Aorta (tissue), 5 donors: ENCODE measurements at places on chromosomes 5 and 9. TPM values are rescaled to one million over a fixed set of nuclear protein-coding genes. Genes with fewer than 3 reads are reported as not detected.
A peak's percentile ranks its signal among the peaks of the same experiment; 100 is the strongest.

The SPINK5 gene
- 1.1 TPM for total RNA-seq

The CDH6 gene
- total RNA-seq = 5.2 TPM

GRCh38 chr9:89675058-89675742 is 70.4 kb downstream of the GADD45G start:
- no peaks in the 10 kb centered on the region for H3K4me1 ChIP-seq
- no peaks in the 10 kb centered on the region for H3K27me3 ChIP-seq
- no peak overlapping the region for H3K4me3 ChIP-seq

The BTNL8 gene
- total RNA-seq = 0.30 TPM

GRCh38 chr5:125272357-125272756 is 525.9 kb upstream of the ZNF608 start:
- peaks cover 1% of the 10 kb centered on the region for H3K27me3 ChIP-seq
- H3K27ac ChIP-seq = no peak overlapping the region
- H3K4me3 ChIP-seq = no peak overlapping the region
- H3K36me3 ChIP-seq = no peaks in the 10 kb centered on the region
- peaks cover 5% of the 10 kb centered on the region for H3K4me1 ChIP-seq
- DNase-seq = no peak

- DNase-seq = no peak
- no peak overlapping the region for H3K27ac ChIP-seq
- H3K27me3 ChIP-seq = no peaks in the 10 kb centered on the region
- H3K36me3 ChIP-seq = no peaks in the 10 kb centered on the region
Observed at GRCh38 chr5:59473611-59474010, 419.9 kb downstream of the PDE4D start.

DNA sequence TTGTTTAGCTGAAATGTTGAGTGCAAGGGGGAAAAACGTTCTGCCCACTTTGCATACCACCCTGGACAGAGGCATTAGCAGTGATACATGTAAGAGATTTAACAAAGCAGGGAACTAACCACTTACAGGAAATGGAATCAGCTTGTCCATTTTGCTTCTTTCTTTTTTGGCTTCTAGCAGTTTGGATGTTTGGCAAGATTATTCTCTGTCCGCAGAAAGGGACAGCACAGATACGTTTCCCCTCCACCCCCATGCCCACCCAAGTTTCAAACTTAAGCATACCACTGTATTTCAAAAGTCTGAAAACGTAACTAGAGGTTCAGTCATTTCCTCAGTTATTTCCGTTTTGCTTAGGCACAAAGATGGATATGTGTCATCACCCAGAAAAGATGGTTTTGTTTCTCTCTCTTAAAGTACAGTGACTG is 118.4 kb downstream of the GDNF start:
- H3K36me3 ChIP-seq = peaks cover 4% of the 10 kb centered on the region
- H3K4me1 ChIP-seq = no peaks in the 10 kb centered on the region
- no peak overlapping the region for H3K4me3 ChIP-seq
- DNase-seq = no peak
- no peaks in the 10 kb centered on the region for H3K27me3 ChIP-seq

GRCh38 chr5:17160756-17161040 is 56.7 kb upstream of the BASP1 start:
- DNase-seq = no peak
- no peaks in the 10 kb centered on the region for H3K4me1 ChIP-seq
- no peak overlapping the region for H3K27ac ChIP-seq
- no peak overlapping the region for H3K4me3 ChIP-seq
- H3K36me3 ChIP-seq = no peaks in the 10 kb centered on the region

DNA sequence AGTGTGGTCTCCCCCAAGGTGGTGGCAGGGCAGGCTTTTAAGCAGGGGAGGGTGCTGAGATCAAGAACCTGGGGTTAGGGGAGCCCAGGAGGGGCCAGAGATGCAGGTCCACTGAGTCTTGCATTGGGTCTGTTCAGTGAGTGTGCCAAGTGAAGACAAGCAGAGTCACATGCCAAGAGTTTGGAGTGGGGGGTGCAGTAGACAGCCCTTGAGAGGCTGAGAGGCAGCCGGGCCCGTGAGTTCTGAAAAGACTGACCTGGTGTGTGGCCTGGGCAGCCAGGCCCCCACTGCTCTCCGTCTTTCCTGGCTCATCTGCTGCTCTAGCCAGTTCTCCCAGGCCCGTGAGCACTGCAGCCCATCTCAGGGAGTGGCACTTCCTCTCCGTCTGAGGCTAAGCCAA is 120.0 kb downstream of the DAB2IP start:
- peaks cover 11% of the 10 kb centered on the region for H3K36me3 ChIP-seq
- H3K4me3 ChIP-seq = no peak overlapping the region
- no peaks in the 10 kb centered on the region for H3K27me3 ChIP-seq
- DNase-seq = peak; percentile 65
- peak overlapping the region; percentile 62 for H3K27ac ChIP-seq
- H3K4me1 ChIP-seq = no peaks in the 10 kb centered on the region

- no peak overlapping the region for H3K4me3 ChIP-seq
- no peaks in the 10 kb centered on the region for H3K4me1 ChIP-seq
- H3K36me3 ChIP-seq = no peaks in the 10 kb centered on the region
- no peak for DNase-seq
- no peaks in the 10 kb centered on the region for H3K27me3 ChIP-seq
Observed at GRCh38 chr5:168931638-168932345, 352.6 kb upstream of the PANK3 start.

The NELFB gene
- total RNA-seq = 35.5 TPM

The PTGS1 gene
- 10.4 TPM for total RNA-seq

The IL9 gene
- total RNA-seq = not detected

DNA sequence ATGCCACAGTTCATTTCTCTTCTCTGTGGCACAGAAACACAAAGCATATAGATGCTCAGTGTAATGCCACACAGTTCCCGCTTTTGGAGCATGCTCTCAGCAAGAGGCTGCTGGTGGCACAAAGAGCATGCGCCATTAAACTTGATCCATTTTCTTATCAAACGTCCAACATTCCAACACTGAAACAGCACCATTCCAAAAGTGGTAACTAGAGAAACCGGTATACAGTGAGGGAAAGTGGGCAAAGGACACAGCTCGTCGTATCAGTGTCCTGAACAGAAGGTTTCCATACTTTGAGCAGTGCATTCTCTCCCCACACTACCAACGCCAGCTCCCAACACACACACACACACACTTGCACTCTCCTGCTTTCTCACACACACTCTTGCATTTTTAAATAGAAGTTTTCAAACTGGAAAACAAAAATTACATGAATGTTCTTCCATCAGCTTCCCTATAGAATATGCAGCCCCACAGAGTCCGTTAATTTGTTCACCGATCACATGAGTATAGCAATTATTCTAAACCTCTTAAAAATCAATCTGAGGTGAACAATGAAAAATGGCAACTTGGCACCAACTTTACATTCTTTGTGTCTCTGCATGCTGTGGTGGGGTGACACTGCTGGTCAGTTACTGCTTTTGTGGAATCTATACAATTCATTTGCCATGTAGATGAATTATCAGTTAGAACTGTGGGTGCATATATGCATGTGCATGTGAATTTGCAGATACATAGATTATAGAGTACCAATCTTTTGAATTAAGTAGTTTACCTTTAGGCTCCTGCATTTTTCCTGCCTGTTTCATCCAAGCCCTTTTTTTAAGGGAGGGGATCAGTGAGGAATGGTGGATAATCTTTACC is 5.7 kb downstream of the NFIB start:
- peaks cover 6% of the 10 kb centered on the region for H3K4me1 ChIP-seq
- peak overlapping the region; percentile 44 for H3K27ac ChIP-seq
- H3K4me3 ChIP-seq = peak overlapping the region; percentile 43

DNA sequence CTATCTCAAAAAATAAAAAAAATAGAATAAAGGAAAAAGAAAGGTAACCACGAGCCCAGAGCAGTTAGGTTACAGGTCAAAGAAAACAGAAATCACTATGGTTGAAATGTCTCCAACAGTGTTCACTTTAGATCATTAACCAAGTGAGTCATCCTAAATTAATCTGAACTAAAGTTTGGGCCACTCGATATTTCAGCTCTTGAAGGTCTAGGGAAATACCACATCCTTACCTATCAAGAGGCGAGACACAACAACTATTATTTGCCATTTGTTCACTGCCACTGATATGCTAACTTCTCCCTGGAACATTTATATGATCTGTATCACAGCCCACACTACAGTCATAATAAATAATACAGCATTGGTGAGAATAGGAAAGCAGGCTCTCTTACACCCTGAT is 111.3 kb upstream of the NR5A1 start:
- no peaks in the 10 kb centered on the region for H3K27me3 ChIP-seq
- H3K36me3 ChIP-seq = no peaks in the 10 kb centered on the region
- no peak for DNase-seq
